Islet precursor cell (in vitro differentiated cells): ENCODE measurements at places on chromosomes 2 and 18.

- DNase-seq = no peak
Observed at GRCh38 chr2:60883896-60884295, 2.5 kb downstream of the REL start.

- peak; percentile 56 for DNase-seq
Observed at GRCh38 chr2:72149556-72150156, 2.0 kb upstream of the CYP26B1 start.

GRCh38 chr2:13616059-13616458, 899.3 kb downstream of the TRIB2 start:
- DNase-seq = no peak

- peak; percentile 84 for DNase-seq
Observed at GRCh38 chr2:42052702-42053481, 5.1 kb downstream of the PKDCC start.

- no peak for DNase-seq
Observed at GRCh38 chr2:65586516-65586915, 154.1 kb upstream of the SPRED2 start.

GRCh38 chr2:55252832-55253231, 16.2 kb downstream of the MTIF2 start:
- DNase-seq = no peak

DNA sequence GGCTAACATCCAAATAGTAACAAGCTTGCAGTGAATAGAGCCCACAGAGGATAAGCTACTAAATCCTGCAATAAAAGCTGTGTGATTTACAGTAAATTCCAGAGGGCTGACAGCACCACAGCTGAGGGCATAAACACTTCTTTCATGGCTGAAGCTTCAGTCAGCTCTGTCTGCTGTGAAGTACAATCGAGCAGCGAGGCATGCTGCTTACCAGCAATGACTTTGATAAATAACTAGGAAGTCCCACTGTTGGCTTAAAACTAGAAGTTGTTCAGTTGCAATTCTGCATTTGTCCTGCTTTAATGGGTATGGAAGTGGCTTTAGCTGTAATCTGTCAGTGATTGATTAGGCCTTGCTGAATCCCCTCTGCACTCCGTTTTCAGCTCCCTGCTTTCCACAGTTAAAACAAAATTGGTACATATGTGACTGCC, 65.2 kb upstream of the FIGN start:
- peak; percentile 94 for DNase-seq

GRCh38 chr2:212956665-212957607, 194.5 kb downstream of the IKZF2 start:
- peak; percentile 64 for DNase-seq

GRCh38 chr2:8307606-8308180, 374.2 kb upstream of the ID2 start:
- DNase-seq = peak; percentile 69

- DNase-seq = no peak
Observed at GRCh38 chr2:241108271-241109209, 6.5 kb upstream of the MTERF4 start.

- DNase-seq = no peak
Observed at GRCh38 chr2:145800151-145801091, 1280.5 kb upstream of the ZEB2 start.

DNA sequence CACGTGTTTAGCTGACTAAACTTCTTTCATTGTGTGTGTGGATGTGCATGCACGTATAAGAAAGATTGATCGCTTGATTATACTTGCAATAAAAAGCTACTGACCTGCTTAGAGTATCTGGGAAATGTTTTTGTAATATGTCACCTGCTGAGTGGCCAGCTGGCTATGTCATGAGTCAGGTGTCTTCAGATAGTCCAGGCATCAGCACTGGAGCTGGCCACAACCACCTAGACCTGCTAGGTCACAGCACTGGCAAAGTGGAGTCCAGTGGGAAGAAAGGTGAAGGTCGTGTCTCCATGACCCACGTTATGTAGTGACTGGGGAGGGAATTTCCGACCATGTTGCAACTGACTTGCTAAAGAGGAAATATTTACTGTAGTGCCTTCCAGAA, 147.0 kb downstream of the ESCO1 start:
- DNase-seq = peak; percentile 62

DNA sequence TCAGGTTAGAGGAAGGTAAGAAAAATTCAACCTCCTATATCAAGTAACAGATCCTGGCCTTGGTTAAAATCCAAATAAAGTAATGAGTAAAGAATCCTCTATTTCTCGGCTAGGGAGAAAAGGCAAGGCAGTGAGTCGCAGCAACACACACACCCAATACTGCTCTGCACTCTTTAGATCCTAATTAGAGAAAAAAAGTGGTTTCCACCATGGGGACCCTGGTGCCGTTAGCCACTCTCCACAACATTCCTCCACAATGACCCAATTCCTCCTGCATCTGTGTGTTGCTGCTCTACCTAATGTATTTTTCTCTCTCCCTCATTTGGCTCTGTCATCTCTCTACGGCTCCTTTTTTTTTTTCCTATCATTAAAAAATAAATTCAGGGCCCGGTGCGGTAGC, 462.7 kb downstream of the METTL4 start:
- peak; percentile 81 for DNase-seq

DNA sequence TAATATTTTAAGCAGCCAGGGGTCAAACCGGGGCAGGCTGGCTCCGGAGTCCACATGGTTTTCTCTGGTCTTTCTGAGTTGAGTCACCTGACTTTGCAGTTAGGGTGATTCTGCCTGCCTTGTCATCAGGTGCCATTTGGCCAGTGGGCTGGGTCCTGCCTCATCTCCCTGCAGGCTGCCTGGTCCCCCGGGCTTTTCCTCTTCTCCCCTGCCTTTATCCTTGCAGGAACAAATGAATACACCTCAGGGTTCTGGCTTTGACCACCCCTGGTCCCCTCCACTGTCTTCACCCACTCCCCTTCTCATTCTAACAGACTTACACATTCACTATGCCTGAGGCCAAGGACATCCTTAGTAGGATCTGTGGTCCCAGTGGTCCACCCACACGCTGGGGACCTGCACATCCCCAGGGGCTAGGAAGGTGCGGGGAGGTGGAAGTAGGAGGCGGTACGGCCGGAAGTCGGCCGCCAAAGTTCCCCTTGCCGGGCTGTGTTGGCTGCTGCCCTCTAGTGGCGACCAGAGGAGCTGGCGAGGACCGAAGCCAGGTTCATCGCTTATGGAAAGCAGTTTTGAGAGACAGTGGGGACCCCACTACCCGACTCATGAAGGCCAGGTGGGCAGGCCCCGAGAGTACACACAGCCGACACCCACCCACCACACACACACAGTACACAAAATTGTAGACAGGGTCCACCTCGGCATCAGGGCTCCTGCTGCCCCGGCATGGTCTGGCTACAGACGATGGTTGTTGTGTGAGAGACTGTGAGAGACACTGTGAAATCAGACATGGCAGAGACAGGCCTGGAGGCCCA, 6.3 kb upstream of the TEX261 start:
- DNase-seq = peak; percentile 81

- DNase-seq = no peak
Observed at GRCh38 chr2:44747794-44748193, 193.7 kb upstream of the SIX3 start.

DNA sequence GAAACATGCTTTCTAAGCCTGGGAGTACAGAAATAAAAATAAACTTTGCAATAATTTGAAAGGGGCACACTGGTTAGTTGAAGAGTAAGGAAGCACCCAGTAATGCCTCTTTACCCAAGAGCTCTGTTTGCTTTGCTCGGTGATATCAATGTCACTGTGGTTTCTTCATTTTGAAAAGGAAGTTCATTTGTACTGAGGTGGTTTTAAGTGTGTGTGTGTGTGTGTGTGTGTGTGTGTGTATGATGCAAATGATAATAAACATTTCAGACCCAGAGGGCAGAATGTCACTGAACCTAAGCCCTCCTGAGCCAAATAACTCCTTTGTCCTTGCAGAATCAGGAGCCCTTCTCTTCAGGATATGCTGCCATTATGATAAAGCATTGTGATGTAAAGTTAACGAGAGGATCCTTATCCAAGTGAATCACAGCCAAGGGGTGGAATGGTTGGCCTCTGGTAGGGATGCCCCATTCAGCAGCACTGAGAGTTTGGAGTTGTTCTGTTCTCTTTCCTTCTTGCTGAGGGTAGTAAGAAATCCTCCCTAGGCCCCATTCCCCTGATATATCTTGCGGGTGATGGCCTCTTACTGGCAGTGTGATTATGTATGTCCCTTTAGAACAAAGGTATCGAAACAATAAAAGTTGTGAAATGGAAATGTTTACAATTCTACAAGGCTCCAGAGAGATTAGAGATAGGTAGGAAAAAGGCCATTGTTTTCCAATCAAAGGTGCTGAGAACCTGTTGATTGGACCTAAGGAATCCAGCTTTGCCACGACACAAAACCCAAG, 7.6 kb downstream of the ITGA6 start:
- DNase-seq = no peak

GRCh38 chr2:147636238-147636882, 208.5 kb upstream of the ACVR2A start:
- DNase-seq = no peak

DNA sequence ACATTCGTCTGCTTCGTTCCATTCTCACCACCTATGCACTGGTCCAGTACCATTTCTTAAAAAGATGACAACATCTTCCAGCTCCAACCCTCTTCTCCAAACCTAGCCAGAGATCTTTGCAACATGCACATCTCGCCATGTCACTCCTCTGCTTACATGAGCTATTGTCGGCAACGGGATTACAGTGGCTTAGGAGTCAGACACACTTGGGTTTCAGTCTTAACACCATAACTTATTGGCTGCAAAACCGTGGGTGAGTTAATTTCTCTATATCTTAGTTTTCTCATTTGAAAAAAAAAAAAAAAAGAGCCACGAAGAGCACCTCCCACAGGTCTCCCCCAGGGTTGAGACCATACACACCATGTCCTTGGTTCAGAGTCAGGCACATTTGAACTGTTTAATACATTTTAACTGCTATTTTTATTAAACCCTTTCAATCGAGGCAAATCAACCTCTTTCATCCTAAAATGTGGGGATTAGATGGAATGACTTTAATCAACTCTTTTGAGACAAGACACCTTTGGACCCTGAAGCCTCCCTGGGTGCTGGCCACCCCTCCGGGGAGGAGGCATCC, 889 bp downstream of the ANKRD29 start:
- DNase-seq = no peak

- DNase-seq = peak; percentile 19
Observed at GRCh38 chr2:109442715-109443319, 170.9 kb downstream of the SEPTIN10 start.

- no peak for DNase-seq
Observed at GRCh38 chr2:178899656-178900055, 92.4 kb upstream of the TTN start.

- no peak for DNase-seq
Observed at GRCh38 chr2:169765523-169765922, 31.9 kb downstream of the KLHL23 start.

DNA sequence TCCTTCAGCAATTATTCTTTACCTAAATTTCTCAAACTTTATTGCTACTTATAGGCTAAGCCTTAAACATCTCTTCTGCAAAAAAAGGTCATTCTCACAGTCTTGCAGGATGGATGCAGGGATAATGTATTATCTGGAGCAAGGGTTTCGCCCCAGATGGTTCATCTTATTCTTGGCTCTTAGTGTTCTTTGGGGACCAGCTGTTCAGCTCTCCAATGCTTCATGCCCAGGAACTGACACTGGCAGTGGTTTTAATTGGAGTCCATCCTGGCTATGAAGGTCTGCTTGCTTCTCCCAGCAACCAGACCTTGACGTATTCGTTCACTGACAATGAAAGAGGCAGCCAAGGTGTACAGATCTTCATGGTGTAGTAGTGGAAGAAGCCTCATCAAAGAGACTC, 331.9 kb downstream of the SLC8A1 start:
- no peak for DNase-seq

GRCh38 chr2:235949567-235950472, 218.4 kb downstream of the GBX2 start:
- no peak for DNase-seq

DNA sequence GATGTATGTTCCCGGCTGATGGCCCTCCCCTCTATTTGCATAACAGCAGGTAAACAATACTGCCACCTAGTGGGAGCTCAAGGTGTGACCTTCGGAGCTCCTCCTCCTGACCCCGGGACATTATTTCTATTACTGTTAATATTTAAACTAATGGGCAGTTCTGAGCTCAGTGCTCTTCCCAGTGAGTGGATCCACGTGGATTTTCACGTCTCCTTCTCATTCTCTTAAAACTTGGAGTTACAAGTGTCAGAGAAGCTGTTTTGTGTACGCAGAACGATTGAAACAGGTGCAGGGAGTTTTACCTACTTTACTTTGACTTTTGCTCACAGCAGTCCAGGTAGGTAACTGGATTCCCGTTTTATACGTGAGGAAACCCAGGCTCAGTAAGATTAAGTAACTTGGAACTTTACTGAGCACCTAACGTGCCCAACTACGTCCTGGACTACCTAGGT, 127.3 kb downstream of the PRKCE start:
- DNase-seq = no peak

- no peak for DNase-seq
Observed at GRCh38 chr18:6891788-6892187, 162.3 kb downstream of the ARHGAP28 start.

- DNase-seq = no peak
Observed at GRCh38 chr2:30625276-30625675, 178.2 kb downstream of the LCLAT1 start.

GRCh38 chr18:75221897-75222296, 11.3 kb downstream of the TSHZ1 start:
- DNase-seq = no peak

DNA sequence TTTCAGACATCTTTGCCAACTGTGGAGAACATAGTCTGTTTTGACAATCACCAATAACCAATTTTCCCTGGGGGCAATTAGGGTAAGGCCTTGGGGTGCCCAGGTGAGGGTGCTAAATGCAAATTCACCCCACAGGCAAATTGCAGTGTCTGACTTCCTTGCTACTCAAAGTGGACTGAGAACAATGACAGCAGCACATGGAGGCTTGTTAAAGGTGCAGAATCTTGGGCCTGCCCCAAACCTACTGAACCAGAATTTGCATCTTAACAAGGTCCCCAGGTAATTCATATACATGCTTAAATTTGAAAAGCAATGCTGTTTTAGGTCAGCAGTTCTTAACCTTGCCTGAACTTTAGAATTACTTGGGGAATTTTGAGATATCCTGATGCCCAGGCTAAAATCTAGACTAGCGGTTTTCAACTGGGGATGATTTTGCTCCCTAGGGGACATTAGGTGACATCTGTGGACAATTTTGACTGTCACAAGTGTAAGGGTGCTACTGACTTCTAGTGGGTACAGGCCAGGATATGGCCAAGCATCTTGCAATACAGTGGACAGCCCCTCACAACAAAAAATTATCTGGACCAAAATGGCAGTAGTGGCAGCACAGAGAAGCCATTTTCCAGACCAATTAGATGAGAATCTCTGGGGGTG, 80.2 kb upstream of the GCFC2 start:
- DNase-seq = no peak

- DNase-seq = peak; percentile 76
Observed at GRCh38 chr2:47072018-47072691, 83.0 kb downstream of the STPG4 start.

GRCh38 chr2:10385501-10385900, 62.6 kb downstream of the ODC1 start:
- no peak for DNase-seq

- no peak for DNase-seq
Observed at GRCh38 chr18:74728586-74728985, 130.9 kb downstream of the ZNF407 start.
